ENCODE measurements at places on chromosomes 12 and 14.
A peak's percentile ranks its signal among the peaks of the same experiment; 100 is the strongest.

DNA sequence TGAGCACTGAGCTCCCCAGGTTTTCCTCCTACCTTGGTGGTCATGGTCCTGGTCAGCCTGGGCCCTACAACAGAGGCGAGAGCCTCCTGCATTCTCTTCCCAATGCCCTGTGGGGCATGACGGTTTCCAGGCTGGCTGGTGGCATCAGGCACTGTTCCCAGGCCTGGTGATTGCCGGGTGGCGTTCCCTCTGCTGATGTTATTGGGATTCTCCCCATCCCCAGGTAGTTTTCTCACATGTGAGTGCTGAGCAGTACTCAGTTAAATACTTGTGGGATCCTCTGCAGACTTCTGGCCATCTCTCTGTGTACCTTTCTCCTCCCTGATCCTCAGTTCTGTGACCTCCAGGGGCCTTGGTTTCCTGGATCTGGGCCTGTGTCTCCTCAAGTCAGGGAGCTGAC lies 15.8 kb downstream of the C1R start:
- no peak for DNase-seq

GRCh38 chr14:83894568-83894967 lies 1635.4 kb upstream of the FLRT2 start:
- DNase-seq: no peak

GRCh38 chr12:80056845-80057244 lies 42.5 kb upstream of the OTOGL start:
- DNase-seq: no peak

GRCh38 chr12:107027636-107028053 lies 40.7 kb upstream of the MTERF2 start:
- peak; percentile 88 for DNase-seq

- no peak for DNase-seq
Measured at GRCh38 chr14:67426161-67426560, 14.2 kb upstream of the PLEK2 start.

DNA sequence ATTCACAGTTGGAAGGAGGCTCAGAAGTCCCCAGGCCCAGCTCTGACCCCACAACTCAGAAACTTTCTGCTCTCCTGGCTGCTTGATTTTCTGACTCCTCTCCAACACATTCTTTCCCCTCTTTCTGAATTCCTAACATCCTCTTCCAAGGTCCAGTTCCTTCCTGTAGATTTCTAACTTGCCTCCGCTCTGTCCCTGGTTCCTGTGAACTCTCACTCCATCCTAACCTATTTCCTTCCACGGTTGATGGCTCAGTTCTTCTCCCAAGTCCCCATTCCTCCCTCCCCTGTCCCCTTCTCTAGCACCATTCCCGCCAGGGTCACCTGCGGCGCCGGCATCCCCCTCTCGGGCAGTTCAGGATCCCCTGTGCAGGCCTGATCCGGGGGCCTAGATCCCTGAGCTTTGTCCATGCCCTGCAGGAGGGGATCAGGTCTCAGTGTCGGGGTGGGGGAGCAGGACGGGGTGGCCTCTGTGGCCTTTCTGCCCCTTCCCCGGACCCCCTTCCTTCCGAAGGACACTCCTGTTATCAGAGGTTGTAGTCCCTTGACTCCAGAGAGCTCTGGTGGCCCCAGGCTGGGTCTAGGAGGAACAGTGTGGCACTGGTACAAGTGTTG lies 6.0 kb upstream of the SLC22A17 start:
- no peak for DNase-seq

GRCh38 chr12:88665071-88665470 lies 84.8 kb upstream of the KITLG start:
- DNase-seq: peak; percentile 2

DNA sequence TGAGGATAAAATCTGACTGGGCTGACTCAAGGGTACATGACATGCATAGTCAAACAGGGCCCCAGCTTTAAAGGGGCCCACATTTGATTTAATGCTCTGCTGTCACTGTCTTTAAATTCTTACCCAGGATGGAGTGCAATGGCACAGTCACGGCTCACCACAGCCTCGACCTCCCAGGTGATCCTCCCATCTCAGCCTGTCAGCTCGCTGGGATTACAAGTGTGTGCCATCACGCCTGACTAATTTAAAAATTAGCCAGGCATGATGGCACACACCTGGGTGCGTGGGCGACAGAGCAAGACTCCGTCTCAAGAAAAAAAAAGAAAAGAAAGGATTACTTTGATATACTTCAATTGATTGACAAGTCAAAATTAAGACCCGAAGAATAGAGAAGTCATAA lies 9.2 kb upstream of the PLBD1 start:
- DNase-seq: no peak

DNA sequence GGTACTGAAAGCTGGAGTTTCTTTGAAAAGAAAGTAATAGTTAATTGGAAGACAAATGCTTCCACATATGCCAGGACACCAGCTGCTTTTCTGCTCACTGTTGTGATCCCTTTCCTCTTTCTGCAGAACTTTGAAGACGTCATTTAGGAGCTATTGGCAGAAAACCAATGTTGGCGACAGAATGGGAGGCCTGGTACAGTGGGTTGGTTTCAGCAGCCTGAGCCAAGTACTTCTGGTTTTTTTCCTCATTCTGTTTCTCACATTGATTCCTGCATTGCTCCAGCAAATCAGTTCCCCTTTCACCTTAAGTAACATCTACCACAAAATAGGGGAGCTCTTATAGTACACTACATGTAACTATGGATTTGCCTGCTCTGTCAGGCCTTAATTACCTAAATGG lies 96.9 kb downstream of the FIGNL2 start:
- DNase-seq: no peak

GRCh38 chr12:110591451-110592051 lies 8.4 kb upstream of the PPTC7 start:
- no peak for DNase-seq

DNA sequence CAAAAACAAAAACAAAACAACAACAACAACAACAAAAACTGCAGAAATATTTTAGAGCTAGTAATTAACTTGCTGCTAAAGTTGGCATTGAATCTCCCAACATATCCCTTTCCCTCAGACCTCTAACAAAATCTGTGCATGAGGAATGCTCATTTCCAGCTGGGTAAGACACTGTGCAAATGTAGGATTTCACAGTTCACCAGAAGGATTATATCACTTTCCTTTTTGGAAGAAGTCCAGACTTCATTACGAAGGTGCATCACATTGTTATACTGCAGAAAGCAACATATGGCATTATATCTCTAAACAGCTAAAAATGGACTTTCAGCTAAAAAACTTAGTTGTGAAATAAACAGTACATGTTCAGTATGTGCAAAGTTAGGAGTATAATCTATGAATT lies 341.8 kb downstream of the FSCB start:
- DNase-seq: no peak

- no peak for DNase-seq
Measured at GRCh38 chr12:94545935-94546771, 86.5 kb upstream of the CEP83 start.

DNA sequence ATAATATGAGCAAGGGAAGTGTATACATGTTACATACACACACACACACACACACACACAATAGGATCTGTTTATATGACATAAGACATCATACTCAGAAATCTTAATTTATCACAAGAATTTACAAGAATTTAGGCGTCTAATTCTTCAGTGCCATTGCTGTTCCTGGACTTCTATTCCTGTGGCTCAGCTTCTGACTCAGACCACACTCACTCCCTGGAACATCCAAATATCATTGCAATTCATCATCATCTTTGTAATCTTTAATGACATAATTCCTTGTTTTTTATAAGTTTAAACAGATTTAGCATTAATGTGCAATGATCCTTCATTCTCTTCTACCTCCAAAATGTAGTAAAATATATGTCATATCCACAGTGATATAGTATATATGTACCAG lies 544.2 kb downstream of the FOXG1 start:
- DNase-seq: no peak

DNA sequence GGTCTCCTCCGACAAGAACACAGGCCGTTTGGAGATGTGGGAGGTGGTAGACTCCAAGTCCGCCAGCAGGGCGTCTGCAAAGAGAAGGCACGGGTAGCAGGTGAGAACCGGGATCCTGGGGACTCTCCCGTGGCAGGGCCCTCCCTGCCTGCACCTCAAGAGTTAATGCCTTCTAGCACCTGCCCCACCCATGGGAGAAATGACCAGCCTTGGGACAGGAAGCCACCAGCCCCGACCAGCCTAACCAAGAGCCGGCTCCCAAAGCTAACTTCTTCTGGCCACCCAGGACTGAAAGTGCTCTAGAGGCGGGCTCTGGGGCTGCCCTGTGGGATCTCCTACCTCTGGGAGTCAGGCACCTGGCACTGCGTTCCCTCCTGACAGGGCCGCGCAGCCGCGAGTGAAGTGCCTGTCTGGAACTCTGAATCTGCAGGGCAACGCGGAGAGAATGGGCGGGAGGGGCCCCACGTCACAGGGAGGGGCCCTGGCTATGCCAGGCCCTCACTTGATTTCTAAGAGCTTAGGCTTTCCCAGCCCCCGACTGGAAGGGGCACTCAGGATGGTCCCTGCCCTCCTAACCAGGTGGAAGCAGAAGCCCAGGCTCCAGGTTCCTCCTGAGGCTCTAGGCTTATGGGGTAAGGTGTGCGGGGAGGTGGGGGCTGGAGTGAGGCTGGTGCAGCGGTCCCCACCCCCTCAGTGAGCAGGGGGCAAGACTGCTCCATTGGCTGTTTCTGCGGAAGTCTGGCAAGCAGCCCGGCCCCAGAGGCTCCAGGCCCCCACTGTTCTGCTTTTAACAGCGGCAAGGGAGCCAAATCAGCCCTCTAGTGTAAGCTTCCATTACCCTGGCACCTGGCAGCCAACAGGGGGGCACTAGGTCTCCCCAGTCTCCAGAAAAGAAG lies 23.6 kb upstream of the RPLP0 start:
- no peak for DNase-seq

GRCh38 chr12:54522243-54522642 lies 24.7 kb downstream of the NCKAP1L start:
- no peak for DNase-seq

- no peak for DNase-seq
Measured at GRCh38 chr14:50064993-50065392, 51.4 kb downstream of the VCPKMT start.

DNA sequence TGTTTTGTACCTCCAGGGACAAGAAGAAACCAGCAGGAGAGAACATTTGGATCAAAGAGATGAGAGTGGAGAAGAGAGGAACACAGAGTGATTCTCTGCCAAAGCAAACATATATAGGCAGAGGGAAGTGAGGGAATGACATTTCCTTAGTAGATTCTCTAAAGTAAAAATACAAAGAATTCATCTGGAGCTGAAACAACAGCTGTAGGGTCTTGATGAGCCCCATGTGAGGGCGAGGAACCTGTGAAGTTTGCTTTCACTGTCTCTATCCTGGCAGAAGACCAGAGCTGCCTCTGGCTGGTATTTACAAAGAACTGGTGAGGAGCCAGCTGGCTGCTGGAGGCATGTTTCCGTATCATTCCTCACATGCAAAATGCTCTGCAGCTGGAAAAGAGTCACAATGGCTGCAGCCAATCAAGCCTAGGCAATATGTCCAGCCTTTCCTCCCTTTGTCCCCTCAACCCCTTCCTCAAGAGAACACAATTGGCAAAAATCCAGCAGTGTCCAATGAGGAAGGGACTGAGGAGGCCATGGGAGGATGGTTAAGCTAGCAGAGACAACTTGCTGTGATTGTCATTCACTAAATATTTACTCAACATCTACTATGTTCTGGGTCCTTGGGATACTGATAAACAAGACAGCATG lies 122.5 kb downstream of the PHLDA1 start:
- no peak for DNase-seq

- no peak for DNase-seq
Measured at GRCh38 chr12:106598003-106598402, 15.2 kb downstream of the RFX4 start.

DNA sequence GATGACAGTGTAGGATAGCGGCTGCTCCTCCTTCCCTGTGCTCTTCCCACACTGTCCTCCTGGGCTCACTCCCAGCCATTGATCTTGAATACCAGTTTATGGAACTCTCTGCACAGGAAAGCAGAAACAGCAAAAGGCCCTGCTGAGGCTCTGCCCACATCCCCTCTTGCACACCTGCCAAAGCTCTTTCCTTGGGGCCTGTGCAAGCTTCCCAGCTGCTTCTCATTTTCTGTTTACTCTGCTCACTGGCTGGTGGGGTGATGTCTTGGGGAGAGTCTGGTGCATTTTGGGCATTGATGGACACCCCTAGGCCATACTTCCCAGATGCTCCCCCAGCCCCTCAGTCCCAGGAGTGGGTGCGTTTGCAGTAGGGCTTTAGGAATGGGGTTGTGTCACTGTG lies 361.8 kb downstream of the TMEM121 start:
- no peak for DNase-seq

- DNase-seq: no peak
Measured at GRCh38 chr14:99145307-99145706, 126.7 kb downstream of the BCL11B start.

GRCh38 chr12:48022676-48023385 lies 18.6 kb upstream of the COL2A1 start:
- no peak for DNase-seq

DNA sequence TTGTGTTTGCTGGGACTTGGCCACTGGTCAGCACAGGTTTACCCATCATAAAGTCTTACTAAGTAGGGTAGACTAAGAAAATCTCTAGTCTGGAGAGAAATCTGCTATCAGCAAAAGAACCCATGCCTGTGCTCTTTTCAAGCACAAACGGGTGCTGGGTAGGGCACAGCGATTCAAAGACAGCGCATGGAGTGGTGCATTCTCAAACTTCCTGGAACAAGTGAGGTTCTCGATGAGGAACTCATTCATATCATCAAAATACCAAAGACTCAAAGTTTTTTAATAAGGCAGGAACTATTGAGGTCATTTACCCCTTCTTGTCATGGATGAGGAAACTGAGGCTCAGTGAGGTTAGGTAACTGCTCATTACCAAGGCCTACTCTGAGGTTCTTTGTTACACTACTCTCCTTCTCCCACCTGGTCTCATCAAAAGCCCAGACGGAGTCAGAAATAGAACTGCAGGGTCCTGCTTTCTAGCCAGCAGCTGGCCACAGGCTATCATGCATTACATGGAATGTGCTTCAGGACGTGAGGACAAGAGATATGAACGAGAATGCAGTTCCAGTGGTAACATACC lies 390.3 kb downstream of the ZFP36L1 start:
- no peak for DNase-seq

DNA sequence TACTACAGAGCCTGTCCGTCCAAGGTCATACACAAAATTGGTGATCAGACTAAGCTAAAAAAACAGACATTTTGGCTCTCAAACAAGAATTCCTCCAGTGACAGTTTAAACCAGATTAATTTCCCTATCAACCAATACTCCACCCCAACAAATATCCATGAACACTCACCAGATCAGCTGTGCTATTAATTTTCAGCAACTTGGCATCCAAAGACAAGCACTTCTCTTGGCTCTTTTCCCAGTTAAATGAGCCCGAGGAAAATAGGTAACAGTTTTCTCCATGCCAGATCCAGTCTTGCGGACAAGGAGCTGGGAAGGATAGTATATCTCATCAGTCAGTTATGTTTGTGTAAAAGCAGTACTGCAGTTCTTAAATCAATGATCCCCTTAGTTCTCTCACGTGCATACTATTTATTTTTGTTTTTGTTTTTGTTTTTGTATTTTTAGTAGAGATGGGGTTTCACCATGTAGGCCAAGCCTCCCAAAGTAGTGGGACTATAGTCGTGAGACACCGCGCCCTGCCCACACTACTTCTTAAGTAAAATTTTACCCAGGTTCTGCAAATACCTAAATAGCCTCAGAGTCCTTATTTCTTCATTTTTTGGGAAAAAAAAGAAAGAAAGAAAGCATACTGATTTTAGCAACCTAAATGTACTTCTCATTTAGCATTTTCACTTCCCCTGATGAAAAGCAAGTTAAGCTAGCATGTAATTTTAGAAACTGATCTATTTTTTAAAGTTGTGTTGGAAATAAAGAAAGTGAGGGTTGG lies 11.1 kb downstream of the OLR1 start:
- DNase-seq: no peak

- no peak for DNase-seq
Measured at GRCh38 chr12:105083551-105084105, 630 bp downstream of the ALDH1L2 start.

All from epithelial cell of proximal tubule (primary cell).